ENCODE measurements at places on chromosomes 11 and 22. TPM values are rescaled to one million over a fixed set of nuclear protein-coding genes. Genes with fewer than 3 reads are reported as not detected.

GSTT2B gene
- polyA plus RNA-seq, result 2.8 TPM

PHLDB1 gene
- 25.7 TPM for polyA plus RNA-seq

TPH1 gene
- polyA plus RNA-seq, result 0.08 TPM

OR10AG1 gene
- not detected for polyA plus RNA-seq

SLC25A18 gene
- 0.08 TPM for polyA plus RNA-seq

SLC7A4 gene
- polyA plus RNA-seq, result 4.0 TPM

ISX gene
- not detected for polyA plus RNA-seq

UQCC3 gene
- polyA plus RNA-seq, result 23.2 TPM

C11orf87 gene
- not detected for polyA plus RNA-seq

APOL5 gene
- not detected for polyA plus RNA-seq

RTCB gene
- polyA plus RNA-seq, result 52.3 TPM

OR8B4 gene
- polyA plus RNA-seq, result not detected

ACTN3 gene
- 0.02 TPM for polyA plus RNA-seq

MTFP1 gene
- polyA plus RNA-seq, result 23.5 TPM

DRD4 gene
- polyA plus RNA-seq, result 0.18 TPM

OR8B3 gene
- polyA plus RNA-seq, result not detected

BTBD18 gene
- polyA plus RNA-seq, result 0.02 TPM

CAVIN3 gene
- polyA plus RNA-seq, result 16.7 TPM

DUSP8 gene
- 0.69 TPM for polyA plus RNA-seq

MMP8 gene
- polyA plus RNA-seq, result not detected

MACROD1 gene
- 75.6 TPM for polyA plus RNA-seq

HORMAD2 gene
- polyA plus RNA-seq, result not detected

TRPC6 gene
- 1.4 TPM for polyA plus RNA-seq

MB gene
- 2.5 TPM for polyA plus RNA-seq

CCDC34 gene
- 7.0 TPM for polyA plus RNA-seq

KIF18A gene
- polyA plus RNA-seq, result 1.6 TPM

QSER1 gene
- polyA plus RNA-seq, result 4.4 TPM

SAA4 gene
- not detected for polyA plus RNA-seq

PRDM11 gene
- 2.5 TPM for polyA plus RNA-seq

PIH1D2 gene
- polyA plus RNA-seq, result 1.8 TPM

NCF4 gene
- 4.2 TPM for polyA plus RNA-seq

APOBEC3C gene
- 20.1 TPM for polyA plus RNA-seq

SPON1 gene
- 0.75 TPM for polyA plus RNA-seq

All from esophagus (tissue), 2 donors.